ENCODE measurements at places on chromosomes 6 and 20. TPM values are rescaled to one million over a fixed set of nuclear protein-coding genes. Genes with fewer than 3 reads are reported as not detected.

ZNF292 gene
- total RNA-seq: 47.9 TPM

DNA sequence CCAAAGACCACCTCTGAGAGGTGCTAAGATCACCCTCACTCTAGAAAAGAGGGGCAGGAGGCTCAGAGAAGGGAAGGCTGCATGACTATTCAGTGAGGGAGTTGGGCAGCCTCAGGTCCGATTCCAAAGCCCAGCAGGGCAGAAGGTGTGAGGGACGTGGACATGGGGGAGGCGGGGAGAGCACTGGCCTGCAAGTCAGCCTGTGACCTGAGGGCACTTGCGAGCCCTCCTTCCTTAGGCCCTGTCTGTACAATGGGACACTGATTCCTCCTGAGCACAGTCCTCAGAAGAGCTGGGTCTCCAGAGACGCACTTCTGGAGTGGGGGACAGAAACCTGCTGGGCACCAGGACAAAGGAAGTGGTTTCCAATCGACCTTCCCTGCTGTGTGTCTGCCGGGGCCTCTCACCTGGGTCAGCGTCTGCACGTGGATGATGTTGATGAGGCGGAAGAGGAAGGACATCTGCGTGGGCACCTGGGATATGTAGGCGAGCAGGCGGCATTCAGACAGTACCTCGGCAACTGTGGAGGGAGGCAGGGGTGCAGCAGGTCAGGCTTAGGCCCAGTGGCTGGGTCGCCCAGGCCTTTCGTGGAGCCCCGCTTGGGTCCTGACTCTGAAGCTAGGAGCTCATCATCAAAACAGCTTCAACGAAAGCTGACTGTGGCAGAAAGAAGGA lies 48.5 kb downstream of the MYH7B start:
- peaks cover 13% of the 10 kb centered on the region for H3K36me3 ChIP-seq
- H3K4me3 ChIP-seq: no peak overlapping the region
- no peaks in the 10 kb centered on the region for H3K4me1 ChIP-seq

KAT14 gene
- total RNA-seq: 13.6 TPM

MCHR2 gene
- not detected for total RNA-seq

TLDC2 gene
- not detected for total RNA-seq

TMEM244 gene
- 0.73 TPM for total RNA-seq

DNA sequence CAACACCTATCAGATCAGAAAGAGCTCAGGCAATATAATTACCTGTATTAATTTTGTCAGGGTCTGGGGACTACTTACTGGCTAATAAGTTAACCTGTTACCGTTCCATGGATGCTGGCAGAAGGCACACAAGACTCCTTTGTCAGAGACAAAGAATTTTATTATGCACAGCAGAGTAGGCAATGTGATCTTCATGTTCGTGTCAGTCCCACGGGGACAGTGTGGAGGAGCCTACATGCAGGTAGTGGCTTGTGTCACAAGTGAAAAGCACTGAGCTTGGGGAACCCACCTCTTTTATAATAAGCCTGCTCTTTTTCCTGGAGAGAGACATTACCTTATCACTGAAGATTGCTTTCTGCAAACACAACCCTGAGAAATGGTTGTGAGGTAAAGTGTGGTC lies 96.9 kb downstream of the CD164 start:
- H3K27me3 ChIP-seq: peaks cover 16% of the 10 kb centered on the region
- no peak overlapping the region for H3K4me3 ChIP-seq
- DNase-seq: no peak
- no peaks in the 10 kb centered on the region for H3K36me3 ChIP-seq
- no peaks in the 10 kb centered on the region for H3K4me1 ChIP-seq
- H3K27ac ChIP-seq: no peak overlapping the region

HLA-DOB gene
- total RNA-seq: 3.9 TPM

DNA sequence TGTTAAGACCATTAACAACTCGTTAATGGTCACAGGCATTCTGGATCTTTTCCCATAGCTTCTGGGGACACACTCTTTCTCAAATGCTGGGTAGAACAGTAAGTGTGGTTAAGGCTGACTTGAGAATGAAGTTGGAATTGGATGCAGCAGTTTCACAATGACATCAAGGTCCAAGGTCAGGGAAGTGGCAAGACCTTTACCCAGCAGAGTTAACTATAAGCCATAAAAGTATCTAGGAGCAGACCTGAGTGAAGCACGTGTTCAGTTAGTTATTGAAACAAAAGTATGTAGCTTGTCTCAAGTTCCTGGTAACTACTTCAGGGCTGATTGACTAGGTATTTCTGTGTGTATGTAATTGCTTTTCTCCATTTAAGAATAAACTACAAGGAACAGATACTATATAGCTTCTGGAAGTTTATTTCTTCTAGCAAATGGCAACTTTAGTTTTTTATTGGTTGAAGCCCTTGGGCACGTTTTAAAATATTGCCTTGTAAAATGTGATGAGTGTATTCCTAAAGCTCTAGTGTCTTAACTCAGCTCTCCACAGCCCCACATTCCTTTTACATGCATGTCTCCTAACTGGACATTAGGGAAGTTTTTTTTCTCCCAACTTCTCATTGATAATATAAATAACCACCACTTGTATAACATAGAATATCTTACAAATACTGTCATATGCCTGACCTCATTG lies 479.0 kb upstream of the CITED2 start:
- no peaks in the 10 kb centered on the region for H3K4me1 ChIP-seq
- H3K27me3 ChIP-seq: no peaks in the 10 kb centered on the region
- H3K27ac ChIP-seq: no peak overlapping the region
- DNase-seq: no peak

- no peaks in the 10 kb centered on the region for H3K4me1 ChIP-seq
- peaks cover 19% of the 10 kb centered on the region for H3K27me3 ChIP-seq
- H3K4me3 ChIP-seq: no peak overlapping the region
- H3K36me3 ChIP-seq: no peaks in the 10 kb centered on the region
- DNase-seq: no peak
Observed at GRCh38 chr6:28758046-28758817, 165.6 kb downstream of the TRIM27 start.

DACT2 gene
- 0.91 TPM for total RNA-seq

OOEP gene
- 0.40 TPM for total RNA-seq

- H3K4me1 ChIP-seq: no peaks in the 10 kb centered on the region
- no peak overlapping the region for H3K4me3 ChIP-seq
- DNase-seq: no peak
- no peak overlapping the region for H3K27ac ChIP-seq
- H3K36me3 ChIP-seq: no peaks in the 10 kb centered on the region
Observed at GRCh38 chr6:134814076-134814695, 135.7 kb downstream of the ALDH8A1 start.

GRCh38 chr6:53647462-53648094 lies 18.0 kb downstream of the KLHL31 start:
- peak overlapping the region; percentile 52 for H3K4me3 ChIP-seq
- H3K36me3 ChIP-seq: peaks cover 6% of the 10 kb centered on the region
- H3K27me3 ChIP-seq: peaks cover 6% of the 10 kb centered on the region
- peak overlapping the region; percentile 97 for H3K27ac ChIP-seq

DNA sequence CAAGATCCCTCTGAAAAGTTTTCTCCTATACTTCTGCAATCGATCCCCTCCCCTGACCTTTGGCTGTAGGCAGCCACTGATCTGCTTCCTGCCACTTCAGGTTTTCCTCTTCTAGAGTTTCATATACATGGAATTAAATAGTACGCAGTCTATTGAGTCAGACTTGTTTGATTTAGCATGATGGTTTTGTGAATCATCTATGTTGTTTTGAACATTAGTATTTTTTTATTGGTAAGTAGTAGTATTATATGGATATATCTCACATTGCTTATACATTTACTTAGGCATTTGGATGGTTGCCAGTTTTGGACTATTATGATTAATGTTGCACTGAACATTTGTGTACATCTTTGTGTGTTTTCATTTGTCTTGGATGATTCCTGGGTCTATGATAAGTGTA lies 518.0 kb downstream of the CD109 start:
- H3K27me3 ChIP-seq: no peaks in the 10 kb centered on the region
- H3K27ac ChIP-seq: no peak overlapping the region
- H3K36me3 ChIP-seq: no peaks in the 10 kb centered on the region
- no peaks in the 10 kb centered on the region for H3K4me1 ChIP-seq

TRIM31 gene
- total RNA-seq: not detected

GRCh38 chr6:112221981-112222852 lies 32.1 kb downstream of the LAMA4 start:
- no peaks in the 10 kb centered on the region for H3K4me1 ChIP-seq
- peaks cover 75% of the 10 kb centered on the region for H3K27me3 ChIP-seq
- DNase-seq: no peak
- no peaks in the 10 kb centered on the region for H3K36me3 ChIP-seq

BACH2 gene
- 21.5 TPM for total RNA-seq

DNA sequence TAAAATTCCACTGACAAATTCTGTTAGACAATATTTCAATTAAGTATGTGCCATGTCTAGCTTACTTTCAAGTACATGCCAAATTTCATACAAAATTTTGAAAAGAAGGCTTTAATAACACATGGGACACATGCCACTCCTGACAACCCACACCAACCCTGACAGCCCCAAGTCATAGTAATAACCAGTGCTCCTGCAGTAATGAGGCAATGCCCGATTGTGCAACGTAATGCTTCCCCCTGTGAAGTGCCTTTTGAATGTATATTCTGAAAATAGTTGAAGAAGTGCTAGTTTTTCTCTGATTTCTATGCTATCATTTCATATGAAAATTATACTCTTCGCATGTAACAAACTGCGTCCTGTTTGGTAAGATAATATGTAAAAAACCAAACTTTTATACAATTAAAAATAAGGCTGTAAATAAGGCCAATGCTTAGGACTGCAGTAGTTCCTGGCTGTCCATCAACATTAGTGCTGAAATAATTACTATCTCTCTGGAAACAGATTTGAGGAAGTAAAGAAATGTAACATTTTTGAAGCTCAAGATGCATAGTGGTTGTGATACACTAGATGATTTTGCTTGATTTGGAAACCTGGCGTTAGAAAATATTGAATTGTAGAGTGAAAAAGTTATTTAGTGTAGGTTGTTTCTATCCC lies 125.8 kb upstream of the BCLAF1 start:
- peaks cover 2% of the 10 kb centered on the region for H3K4me1 ChIP-seq
- no peaks in the 10 kb centered on the region for H3K27me3 ChIP-seq
- no peak for DNase-seq
- no peak overlapping the region for H3K27ac ChIP-seq
- H3K36me3 ChIP-seq: no peaks in the 10 kb centered on the region

DNA sequence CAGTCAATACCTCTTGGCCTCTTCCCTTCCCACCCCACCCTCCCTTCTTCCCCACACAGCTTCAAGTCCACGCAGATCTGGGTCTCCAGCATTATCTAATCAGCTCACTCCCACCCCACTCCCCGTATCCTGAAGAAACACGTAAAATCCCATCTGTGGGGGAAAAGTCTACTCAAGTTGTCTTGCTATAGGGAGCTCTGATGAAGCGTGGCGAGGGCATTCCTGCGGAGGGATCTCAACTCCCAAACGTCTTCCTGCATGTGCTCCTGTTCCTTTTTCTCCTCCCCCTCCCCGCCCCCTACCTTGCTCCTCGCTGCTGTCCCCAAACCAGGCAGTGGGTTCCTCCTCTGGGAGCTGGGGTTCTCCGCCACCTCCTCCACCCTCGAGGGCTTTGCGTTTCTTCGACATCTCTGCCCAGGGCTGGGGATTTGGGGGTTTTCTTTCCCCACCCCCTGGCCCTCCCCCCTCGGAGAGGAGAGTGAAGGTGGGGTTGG lies 181.8 kb downstream of the TBXT start:
- no peaks in the 10 kb centered on the region for H3K36me3 ChIP-seq
- no peak overlapping the region for H3K27ac ChIP-seq
- H3K27me3 ChIP-seq: peaks cover 70% of the 10 kb centered on the region
- H3K4me1 ChIP-seq: peaks cover 3% of the 10 kb centered on the region
- no peak for DNase-seq
- no peak overlapping the region for H3K4me3 ChIP-seq

KIF25 gene
- total RNA-seq: not detected

- H3K36me3 ChIP-seq: no peaks in the 10 kb centered on the region
- no peaks in the 10 kb centered on the region for H3K4me1 ChIP-seq
- no peak for DNase-seq
- H3K4me3 ChIP-seq: no peak overlapping the region
Observed at GRCh38 chr6:11585426-11586016, 48.0 kb downstream of the TMEM170B start.

DNA sequence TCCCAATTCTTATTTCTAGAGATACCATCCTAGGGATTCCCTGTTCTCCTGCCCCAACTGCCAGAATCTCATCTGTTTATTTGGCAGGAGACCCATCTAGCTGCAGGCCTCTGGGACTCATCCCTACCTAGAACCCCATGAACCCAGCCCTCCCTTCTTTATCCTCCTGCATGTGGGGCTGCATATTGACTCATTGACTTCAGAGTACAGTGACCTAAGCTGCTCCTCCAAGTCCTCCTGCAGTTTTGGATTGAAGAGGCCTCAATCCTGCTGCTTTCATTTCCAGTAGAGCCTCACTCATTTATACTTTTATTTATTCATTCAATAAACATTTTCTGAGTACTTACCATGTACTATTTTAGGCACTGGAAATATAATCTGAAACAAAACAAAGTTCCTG lies 11.6 kb downstream of the TMEM200A start:
- no peaks in the 10 kb centered on the region for H3K27me3 ChIP-seq
- DNase-seq: no peak
- peaks cover 4% of the 10 kb centered on the region for H3K36me3 ChIP-seq
- no peak overlapping the region for H3K27ac ChIP-seq
- H3K4me1 ChIP-seq: peaks cover 25% of the 10 kb centered on the region
- no peak overlapping the region for H3K4me3 ChIP-seq

- H3K36me3 ChIP-seq: peaks cover 3% of the 10 kb centered on the region
- H3K27ac ChIP-seq: peak overlapping the region; percentile 28
- peaks cover 63% of the 10 kb centered on the region for H3K27me3 ChIP-seq
Observed at GRCh38 chr6:1313767-1314503, 2.0 kb downstream of the FOXQ1 start.

SLC4A11 gene
- 6.0 TPM for total RNA-seq

DNA sequence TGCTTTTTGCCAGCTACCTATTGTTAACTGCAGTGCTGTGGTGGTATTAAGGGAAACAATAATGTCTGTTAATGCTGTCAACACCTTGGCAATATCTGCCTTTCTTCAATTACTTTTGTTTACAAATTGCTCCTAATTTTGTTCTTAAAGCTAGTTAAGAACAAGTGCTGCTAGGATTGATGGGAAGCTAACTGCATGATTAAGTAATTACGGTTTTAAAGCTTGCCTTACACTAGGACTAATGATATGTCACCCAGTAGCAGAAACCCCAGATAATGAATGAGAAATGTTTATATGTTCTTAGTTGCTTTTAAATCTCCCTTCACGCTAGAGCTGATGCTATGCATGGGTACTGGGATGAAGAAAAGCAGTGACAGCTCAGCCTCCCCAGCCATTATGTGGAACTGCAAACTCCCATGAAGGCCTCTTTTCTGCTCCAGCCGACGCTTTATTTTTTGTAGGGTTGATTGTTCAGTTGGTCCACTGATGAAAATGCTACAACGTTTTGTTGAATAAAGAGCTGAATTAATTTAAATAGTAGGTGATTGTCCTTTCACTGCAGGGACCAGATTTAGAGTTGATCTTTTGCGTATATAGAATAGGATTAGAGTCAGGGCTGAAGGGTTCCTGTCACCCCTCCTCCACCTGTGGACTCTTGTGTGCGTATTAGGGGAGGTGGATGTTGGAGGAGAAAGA lies 610.5 kb downstream of the TFAP2B start:
- DNase-seq: no peak
- H3K27me3 ChIP-seq: no peaks in the 10 kb centered on the region
- H3K4me1 ChIP-seq: no peaks in the 10 kb centered on the region
- H3K36me3 ChIP-seq: no peaks in the 10 kb centered on the region
- H3K4me3 ChIP-seq: no peak overlapping the region
- no peak overlapping the region for H3K27ac ChIP-seq

All from activated CD8-positive, alpha-beta memory T cell treated with anti-CD3 and anti-CD28 coated beads, Interleukin-2, amount 10 ng/mL, durations not matched to agents 7 days and 5 days (primary cell).